ENCODE measurements at places on chromosomes 12 and 14.
A peak's percentile ranks its signal among the peaks of the same experiment; 100 is the strongest.

DNA sequence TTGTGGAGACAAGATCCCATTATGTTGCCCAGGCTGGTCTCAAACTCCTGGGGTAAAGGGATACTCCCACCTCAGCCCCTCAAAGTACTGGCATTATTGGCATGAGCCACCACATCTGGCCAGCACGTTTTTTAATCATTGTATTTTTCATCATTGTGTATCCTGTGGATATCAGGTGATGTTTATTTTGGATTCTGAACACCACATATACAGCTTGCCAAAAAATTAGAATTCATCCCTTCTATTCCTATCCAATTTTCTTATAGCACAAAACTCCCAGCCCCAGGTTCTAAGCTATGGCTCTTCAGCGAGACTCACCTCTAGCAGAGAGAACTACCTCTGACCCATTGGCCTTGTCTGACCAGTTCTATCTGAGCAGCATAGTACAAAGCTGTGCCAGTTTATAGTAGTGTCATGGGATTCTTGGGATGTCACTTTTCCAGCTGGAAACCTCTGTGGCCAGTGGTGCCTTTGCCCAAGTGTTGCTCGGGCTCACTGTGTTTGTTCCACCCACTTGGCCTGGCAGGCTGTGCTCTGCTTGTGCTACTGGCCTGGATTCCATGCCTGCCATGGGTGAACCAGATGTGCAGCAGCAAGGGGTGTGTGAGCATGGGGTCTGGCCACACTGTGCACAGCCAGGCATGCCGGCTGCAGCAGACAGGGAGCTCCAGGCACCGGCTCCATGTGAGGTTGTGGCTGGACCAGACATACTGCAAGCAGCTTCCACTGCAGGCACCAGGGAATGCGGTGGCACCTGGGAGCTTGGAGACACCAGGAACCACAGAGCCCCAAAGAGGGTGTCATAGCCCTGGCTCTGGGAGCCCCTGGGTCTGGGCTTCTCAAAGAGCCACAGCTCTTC, 37.2 kb downstream of the TIMELESS start:
- no peak for DNase-seq

GRCh38 chr12:26647088-26647487, 185.9 kb downstream of the ITPR2 start:
- DNase-seq, result no peak

- DNase-seq, result no peak
Measured at GRCh38 chr14:99531251-99532096, 50.3 kb downstream of the CCNK start.

DNA sequence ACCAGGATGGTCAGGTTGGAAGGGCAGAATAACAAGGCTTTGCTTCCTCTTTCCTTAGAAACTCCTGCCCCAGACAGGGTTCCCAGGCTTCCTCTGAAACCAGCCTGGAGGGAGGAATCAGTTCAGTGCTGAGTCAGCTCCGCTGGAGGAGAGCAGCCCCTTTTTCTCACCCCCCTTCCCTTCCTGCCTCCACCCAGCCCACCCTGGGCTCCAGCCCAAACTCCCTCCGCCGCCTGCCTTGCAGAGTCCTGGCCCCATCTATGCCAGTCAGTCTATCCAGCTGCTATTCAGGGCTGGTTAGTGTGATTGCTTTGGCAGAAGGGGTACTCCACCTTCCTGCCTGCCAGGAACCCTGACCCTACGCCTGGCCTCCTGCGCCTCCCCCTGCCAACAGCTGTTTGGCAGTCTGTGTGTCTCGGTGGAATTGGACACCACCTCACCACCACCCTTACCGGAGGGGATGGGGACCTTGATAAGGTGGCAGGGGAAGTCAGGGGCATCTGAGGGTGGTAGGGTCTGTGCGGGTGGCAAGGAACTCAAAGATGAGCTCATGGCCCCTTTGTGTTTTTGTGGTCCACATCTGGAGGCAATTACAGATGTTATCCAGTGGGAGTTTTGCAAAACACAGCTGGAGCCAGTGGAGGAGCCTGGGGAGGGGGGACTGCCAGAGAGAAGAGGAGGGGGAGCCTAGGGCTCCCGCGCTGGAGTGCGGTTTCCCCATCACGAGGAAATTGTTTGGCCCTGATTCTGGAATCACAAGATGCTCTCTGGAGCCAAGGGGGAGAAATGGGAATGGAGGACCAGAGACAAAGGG, 12.2 kb downstream of the MMP14 start:
- DNase-seq, result peak; percentile 78

- DNase-seq, result peak; percentile 66
Measured at GRCh38 chr12:50618864-50619609, 114.3 kb downstream of the DIP2B start.

DNA sequence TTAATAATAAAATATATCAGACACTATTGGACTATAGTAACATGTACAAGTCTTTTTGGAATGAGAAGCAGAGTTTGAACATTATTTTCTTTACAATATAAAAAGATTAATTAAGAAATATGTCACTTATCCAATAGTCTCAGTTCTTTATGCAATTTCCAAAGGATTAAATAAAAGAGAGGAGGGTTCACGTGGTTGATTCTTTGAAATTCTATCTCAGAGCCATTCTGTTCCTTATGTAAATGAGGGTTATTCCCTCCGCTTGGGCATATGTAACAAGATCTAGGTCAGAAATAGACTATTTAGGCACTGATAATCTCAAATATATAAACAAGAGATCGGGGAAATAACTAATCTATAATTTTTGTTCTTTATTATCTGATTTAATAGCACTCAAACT, 2.1 kb upstream of the TUBA1A start:
- no peak for DNase-seq

- no peak for DNase-seq
Measured at GRCh38 chr14:104680806-104681688, 8.4 kb upstream of the INF2 start.

- DNase-seq, result no peak
Measured at GRCh38 chr14:65040666-65041433, 54.2 kb downstream of the FNTB start.

DNA sequence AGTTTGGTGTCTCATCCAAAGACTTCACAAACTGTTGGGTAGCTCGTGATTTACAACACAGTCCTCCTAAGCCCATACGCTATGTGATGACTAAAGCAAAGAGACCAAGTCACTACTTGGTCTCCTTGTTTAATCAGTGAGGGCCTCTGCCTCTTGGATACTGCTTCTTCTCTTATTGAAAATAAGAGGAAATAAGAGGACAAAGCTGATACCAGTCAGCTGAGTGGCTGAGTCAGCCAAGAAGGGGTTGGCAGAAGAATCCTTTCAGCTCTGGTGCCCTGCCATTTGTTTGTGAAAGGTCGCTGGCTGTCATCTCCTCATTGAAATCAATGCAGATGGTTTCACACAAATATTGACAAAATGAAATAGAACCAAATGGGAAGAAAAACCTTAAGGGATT, 67.5 kb upstream of the SLC35F4 start:
- DNase-seq, result no peak

- DNase-seq, result no peak
Measured at GRCh38 chr14:103555559-103556337, 6.7 kb downstream of the BAG5 start.

All from RWPE2 (cell line).